Lower leg skin (tissue), 4 donors: ENCODE measurements at places on chromosomes 7 and 10. TPM values are rescaled to one million over a fixed set of nuclear protein-coding genes. Genes with fewer than 3 reads are reported as not detected.

NACAD gene
- total RNA-seq, result 2.0 TPM

UCMA gene
- not detected for total RNA-seq

ACHE gene
- total RNA-seq, result 0.88 TPM

STOX1 gene
- total RNA-seq, result 2.1 TPM

ECHDC3 gene
- total RNA-seq, result 91.3 TPM

GNG11 gene
- total RNA-seq, result 5.8 TPM

TBL2 gene
- total RNA-seq, result 52.1 TPM

CHAT gene
- total RNA-seq, result not detected

PON1 gene
- total RNA-seq, result 1.4 TPM

IFIT1B gene
- total RNA-seq, result not detected

HOGA1 gene
- total RNA-seq, result 3.6 TPM

SNX10 gene
- 4.5 TPM for total RNA-seq

ADGRA1 gene
- total RNA-seq, result not detected

CNPY1 gene
- not detected for total RNA-seq

NRCAM gene
- total RNA-seq, result 5.4 TPM

SUN1 gene
- total RNA-seq, result 272 TPM

OPN4 gene
- 0.32 TPM for total RNA-seq
